LHCN-M2 (cell line): ENCODE measurements at places on chromosomes 3 and 15. TPM values are rescaled to one million over a fixed set of nuclear protein-coding genes. Genes with fewer than 3 reads are reported as not detected.
A peak's percentile ranks its signal among the peaks of the same experiment; 100 is the strongest.

The TEX55 gene
- total RNA-seq: not detected in 2 replicates

The THSD4 gene
- total RNA-seq: 10.4 and 13.0 TPM in 2 replicates

The MME gene
- total RNA-seq: 258 and 388 TPM in 2 replicates

- peak; percentile 83 for DNase-seq
These were observed 6.3 kb upstream of the UBE2Q2 start for GRCh38 chr15:75836959-75837334.

GRCh38 chr3:77038468-77038929 is 1.4 kb upstream of the ROBO2 start:
- DNase-seq: peak; percentile 57

- peak; percentile 41 for DNase-seq
These were observed 208.4 kb upstream of the TRIM42 start for GRCh38 chr3:140469491-140469890.
